Aorta (tissue), 5 donors: ENCODE measurements at places on chromosomes 12 and 14. TPM values are rescaled to one million over a fixed set of nuclear protein-coding genes. Genes with fewer than 3 reads are reported as not detected.

DNA sequence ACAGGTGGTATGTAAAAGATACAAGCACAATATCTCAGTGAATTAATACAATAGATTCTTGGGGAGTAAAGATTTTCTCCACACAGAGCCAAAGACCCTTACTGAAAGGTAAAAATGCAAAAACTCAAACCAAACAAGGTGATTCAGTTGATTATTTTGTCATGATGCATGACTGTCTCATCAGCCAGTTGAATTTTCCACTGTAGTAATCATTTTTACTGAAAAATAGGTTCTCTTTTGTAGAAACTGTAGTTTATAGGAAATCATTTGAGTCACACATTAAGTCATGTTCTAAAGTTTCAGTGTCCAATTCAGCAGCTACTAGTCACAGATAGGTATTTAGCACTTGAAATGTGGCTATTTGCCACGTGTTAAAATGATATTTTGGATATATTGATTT is 53.6 kb downstream of the PPFIA2 start:
- H3K27ac ChIP-seq, result no peak overlapping the region
- H3K36me3 ChIP-seq, result no peaks in the 10 kb centered on the region
- DNase-seq, result no peak
- no peaks in the 10 kb centered on the region for H3K4me1 ChIP-seq

GRCh38 chr14:92040431-92041051 is 682 bp upstream of the TRIP11 start:
- H3K4me1 ChIP-seq, result peaks cover 3% of the 10 kb centered on the region
- peak overlapping the region; percentile 74 for H3K4me3 ChIP-seq
- no peak for DNase-seq
- no peak overlapping the region for H3K27ac ChIP-seq

DNA sequence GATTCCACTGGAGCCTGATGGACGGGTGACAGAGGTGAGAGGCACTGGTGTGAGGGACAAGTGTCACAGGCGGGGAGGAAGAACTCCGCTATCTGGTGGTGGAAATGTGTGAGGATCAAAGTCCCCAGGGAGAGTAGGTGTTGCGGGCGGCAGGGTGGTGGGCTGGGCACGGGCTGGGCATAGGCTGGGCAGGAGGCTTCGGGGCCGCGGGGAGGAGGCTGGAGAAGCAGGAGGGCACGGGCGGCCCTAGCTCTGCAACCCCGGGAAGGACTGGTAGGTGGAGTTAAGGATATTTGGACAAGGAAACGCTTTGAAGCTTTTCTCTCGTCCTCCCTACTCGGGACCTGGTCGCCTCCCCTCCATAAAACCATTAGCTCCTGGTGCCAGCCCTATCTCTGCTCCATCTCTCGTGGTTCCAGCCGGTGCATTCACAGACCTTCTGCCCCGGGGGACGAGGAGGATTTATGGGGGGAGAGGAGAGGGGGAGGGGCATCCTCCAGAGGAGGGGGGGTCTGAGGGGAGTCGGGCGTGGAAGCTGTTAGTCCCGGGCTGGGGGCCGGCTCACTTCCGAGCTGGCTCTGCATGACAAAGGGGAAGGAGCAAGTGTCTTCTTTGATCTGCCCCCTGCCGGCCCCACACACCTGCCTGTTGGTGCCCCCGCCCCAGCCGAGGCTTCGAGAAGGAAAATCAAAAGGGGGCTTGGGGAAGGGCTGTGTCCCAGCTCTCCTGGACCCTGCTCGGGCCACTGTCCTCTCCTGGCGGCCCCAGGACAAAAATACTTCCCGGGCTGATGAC is 504 bp downstream of the WNT5B start:
- H3K27ac ChIP-seq, result no peak overlapping the region
- peak; percentile 83 for DNase-seq
- H3K4me1 ChIP-seq, result no peaks in the 10 kb centered on the region
- H3K27me3 ChIP-seq, result no peaks in the 10 kb centered on the region
- H3K4me3 ChIP-seq, result peak overlapping the region; percentile 36
- H3K36me3 ChIP-seq, result no peaks in the 10 kb centered on the region

DNA sequence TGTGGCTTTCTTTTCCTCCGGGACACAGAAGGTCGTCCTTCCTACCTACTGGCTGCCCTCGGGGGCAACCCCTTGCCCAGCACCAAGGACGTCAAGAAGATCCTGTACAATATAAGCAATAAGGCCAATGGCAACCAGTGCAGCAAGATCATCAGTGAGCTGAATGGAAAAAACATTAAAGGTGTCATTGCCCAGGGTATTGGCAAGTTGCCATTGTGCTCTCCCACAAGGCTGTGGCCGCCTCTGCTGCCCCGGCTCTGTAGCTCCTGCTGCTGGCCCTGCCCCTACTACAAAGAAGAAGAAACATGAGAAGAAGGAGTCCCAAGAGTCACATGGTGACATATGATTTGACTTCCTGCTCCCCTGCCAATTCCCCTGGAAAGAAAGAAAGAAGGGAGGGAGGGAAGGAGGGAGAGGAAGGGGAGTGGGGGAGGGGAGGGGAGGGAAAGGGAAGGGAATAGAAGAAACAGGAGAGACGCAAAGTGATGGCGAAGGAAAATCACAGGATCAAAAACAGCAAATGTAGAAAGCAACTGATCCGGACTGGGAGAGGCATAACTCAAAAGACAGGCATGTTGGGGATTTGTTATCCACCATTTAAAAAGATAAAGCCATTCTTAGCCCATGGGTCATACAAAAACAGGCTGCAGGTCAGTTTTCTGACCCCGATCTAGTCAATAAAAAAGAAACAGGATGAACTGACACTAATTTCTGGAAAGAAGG is 61.3 kb upstream of the RESF1 start:
- H3K4me1 ChIP-seq, result no peaks in the 10 kb centered on the region
- H3K27ac ChIP-seq, result no peak overlapping the region
- DNase-seq, result no peak
- H3K36me3 ChIP-seq, result no peaks in the 10 kb centered on the region
- H3K27me3 ChIP-seq, result no peaks in the 10 kb centered on the region
- no peak overlapping the region for H3K4me3 ChIP-seq

- H3K4me1 ChIP-seq, result no peaks in the 10 kb centered on the region
- no peaks in the 10 kb centered on the region for H3K36me3 ChIP-seq
- H3K4me3 ChIP-seq, result no peak overlapping the region
- H3K27me3 ChIP-seq, result no peaks in the 10 kb centered on the region
These were observed 395.8 kb upstream of the TBX3 start for GRCh38 chr12:115079760-115080159.

DNA sequence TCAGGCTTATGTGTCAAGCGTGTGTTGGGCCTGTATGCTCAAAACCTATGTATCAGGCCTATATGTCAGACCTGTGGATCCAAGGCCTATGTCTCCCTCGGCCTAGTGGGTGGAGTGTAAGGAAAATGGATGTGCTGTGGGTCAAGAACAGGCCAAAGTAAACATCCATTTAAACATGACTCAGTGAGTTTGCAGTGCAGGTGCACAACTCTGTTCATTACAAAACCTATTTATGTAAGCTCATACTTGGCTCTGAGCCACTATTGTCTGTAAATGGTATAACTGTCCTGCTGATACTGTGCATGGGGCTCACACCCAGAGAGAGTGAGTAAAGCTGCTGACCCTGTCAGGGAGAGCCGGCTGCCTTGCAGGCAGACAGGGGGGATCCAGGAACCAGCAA is 249.7 kb upstream of the AVPR1A start:
- DNase-seq, result no peak
- no peaks in the 10 kb centered on the region for H3K27me3 ChIP-seq
- no peak overlapping the region for H3K4me3 ChIP-seq
- no peak overlapping the region for H3K27ac ChIP-seq

DNA sequence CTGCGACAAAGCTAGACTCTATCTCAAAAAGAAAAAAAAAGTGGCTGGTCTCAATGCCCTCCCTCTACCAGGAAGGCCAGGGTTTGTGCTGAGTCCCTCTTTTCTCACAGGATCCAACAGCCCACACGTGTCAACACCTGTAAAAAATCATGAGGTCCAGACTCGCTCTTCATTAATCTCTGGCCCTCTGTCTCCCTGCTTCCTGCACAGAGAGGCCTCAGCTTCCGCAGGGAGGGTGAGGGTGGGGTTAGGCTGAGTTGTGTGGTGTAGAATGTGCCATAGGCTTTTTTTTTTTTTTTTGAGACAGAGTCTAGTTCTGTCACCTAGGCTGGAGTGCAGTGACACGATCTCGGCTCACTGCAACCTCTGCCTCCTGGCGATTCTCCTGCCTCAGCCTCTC is 6.1 kb downstream of the CFAP73 start:
- no peak for DNase-seq
- H3K4me1 ChIP-seq, result no peaks in the 10 kb centered on the region
- no peaks in the 10 kb centered on the region for H3K36me3 ChIP-seq
- no peak overlapping the region for H3K4me3 ChIP-seq
- H3K27me3 ChIP-seq, result no peaks in the 10 kb centered on the region

DNA sequence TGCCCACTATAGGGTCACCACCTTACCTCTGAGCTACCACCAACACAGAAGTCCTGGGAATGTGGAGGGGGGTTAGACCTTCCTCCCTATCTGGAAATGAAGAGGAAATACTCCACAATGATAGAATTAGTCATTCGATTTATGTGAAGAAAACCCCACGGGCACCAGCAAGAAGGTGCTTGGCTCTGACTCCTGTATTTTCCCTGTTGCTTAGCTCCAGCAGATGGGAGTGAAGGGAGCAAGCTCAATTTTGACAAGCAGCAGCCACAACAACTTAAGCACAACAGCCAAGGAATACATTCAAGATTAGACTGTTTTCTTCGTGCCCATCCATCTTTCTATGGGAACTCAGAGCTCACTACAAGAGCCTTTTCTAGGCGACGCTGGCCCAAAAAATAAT is 191.7 kb downstream of the SPTSSA start:
- no peaks in the 10 kb centered on the region for H3K4me1 ChIP-seq
- H3K27ac ChIP-seq, result no peak overlapping the region
- DNase-seq, result no peak
- no peak overlapping the region for H3K4me3 ChIP-seq

- H3K4me3 ChIP-seq, result no peak overlapping the region
- H3K36me3 ChIP-seq, result no peaks in the 10 kb centered on the region
- no peaks in the 10 kb centered on the region for H3K27me3 ChIP-seq
- no peaks in the 10 kb centered on the region for H3K4me1 ChIP-seq
- no peak overlapping the region for H3K27ac ChIP-seq
These were observed 137.7 kb downstream of the SPTSSA start for GRCh38 chr14:34324363-34324795.

- H3K27me3 ChIP-seq, result no peaks in the 10 kb centered on the region
- H3K4me1 ChIP-seq, result no peaks in the 10 kb centered on the region
- no peaks in the 10 kb centered on the region for H3K36me3 ChIP-seq
- no peak overlapping the region for H3K27ac ChIP-seq
- no peak overlapping the region for H3K4me3 ChIP-seq
These were observed 33.7 kb upstream of the GNPNAT1 start for GRCh38 chr14:52825085-52825484.

DNA sequence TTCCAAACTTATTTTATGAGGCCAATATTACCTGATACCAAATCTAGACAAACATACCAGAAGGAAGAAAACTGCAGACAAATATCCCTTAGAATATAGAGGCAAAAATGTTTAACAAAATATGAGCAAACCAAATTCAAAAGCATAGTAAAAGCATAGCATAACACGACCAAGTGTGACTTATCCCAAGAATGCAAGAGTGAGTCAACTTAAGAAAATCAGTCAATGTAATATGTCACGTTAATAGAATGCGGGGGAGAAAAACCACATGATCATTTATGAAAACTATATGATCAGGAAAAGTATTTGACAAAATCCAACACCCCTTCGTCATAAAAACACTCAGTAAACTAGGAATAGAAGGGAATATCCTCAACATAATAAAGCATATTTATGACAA is 217.3 kb downstream of the ADGRD1 start:
- no peaks in the 10 kb centered on the region for H3K4me1 ChIP-seq
- DNase-seq, result no peak
- H3K27ac ChIP-seq, result no peak overlapping the region
- H3K27me3 ChIP-seq, result no peaks in the 10 kb centered on the region
- no peaks in the 10 kb centered on the region for H3K36me3 ChIP-seq

DNA sequence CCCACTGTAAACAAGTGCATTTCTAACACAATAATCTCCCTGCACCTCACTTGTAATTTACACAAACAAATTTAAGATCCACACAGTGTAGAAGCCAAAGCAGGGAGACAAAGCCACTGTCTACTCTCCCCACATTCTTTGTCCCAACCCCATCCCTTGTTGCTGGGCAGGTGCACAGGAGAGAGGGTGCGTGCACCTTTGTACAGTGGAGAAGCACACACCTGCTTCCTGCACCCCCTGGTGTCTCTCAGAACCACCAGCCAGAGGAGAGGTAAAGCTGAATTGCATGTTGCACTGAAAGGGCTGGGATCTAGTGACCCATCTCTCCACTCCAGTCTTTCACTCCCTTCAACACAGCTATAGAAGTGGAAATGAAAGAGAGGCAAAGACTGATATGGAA is 51.4 kb upstream of the IFNG-AS1 start:
- no peak overlapping the region for H3K4me3 ChIP-seq
- H3K27ac ChIP-seq, result no peak overlapping the region
- no peak for DNase-seq

DNA sequence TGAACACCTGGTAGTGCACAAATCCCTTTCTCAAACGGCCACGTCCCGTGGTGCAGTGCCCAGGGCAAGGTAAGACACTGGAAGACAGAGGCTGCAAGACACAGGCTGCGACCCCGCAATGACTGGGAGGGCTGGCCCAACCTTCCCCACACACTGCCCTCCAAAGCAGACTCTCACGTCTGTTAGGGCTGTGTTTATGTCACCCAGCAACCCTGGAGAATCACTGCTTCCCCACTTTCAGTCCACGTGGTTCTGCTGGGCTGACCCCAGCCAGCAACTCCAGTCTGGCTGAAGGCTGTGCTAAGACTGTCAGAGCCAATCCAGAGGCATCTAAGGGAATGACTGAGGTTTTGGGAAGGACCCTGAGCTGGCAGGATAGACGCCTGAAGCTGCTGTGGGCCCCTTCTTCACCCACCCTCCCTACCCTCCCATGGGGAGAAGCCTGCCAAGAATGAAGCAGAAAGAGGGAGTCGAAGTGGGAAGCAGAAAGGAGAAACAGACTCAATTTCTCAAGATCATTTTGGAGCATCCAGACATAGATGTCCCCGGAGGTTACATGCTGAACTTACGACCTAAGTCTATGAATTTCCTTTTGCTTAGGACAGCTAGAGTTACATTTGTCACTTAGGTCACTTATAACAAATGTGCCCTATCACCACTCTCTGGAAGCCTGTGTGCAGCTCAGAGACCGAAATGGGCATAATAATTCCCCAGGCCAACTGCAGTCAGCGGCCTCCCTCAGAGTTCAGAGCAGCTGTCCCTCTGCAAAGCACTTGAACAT is 11.7 kb downstream of the KDM2B start:
- no peaks in the 10 kb centered on the region for H3K36me3 ChIP-seq
- H3K4me3 ChIP-seq, result no peak overlapping the region
- no peaks in the 10 kb centered on the region for H3K4me1 ChIP-seq
- H3K27ac ChIP-seq, result no peak overlapping the region
- no peak for DNase-seq

The OR4K14 gene
- not detected for total RNA-seq

The KLRC3 gene
- not detected for total RNA-seq

The TMEM52B gene
- total RNA-seq, result 0.13 TPM

The RTN1 gene
- 42.4 TPM for total RNA-seq

The TEAD4 gene
- 29.0 TPM for total RNA-seq

The OR4E2 gene
- not detected for total RNA-seq

The TOMM20L gene
- total RNA-seq, result not detected
